Stomach (tissue), 19 donors: ENCODE measurements at places on chromosomes 4 and X.

- DNase-seq = no peak
These were observed 95.2 kb upstream of the DKK2 start for GRCh38 chr4:107131295-107131694.

DNA sequence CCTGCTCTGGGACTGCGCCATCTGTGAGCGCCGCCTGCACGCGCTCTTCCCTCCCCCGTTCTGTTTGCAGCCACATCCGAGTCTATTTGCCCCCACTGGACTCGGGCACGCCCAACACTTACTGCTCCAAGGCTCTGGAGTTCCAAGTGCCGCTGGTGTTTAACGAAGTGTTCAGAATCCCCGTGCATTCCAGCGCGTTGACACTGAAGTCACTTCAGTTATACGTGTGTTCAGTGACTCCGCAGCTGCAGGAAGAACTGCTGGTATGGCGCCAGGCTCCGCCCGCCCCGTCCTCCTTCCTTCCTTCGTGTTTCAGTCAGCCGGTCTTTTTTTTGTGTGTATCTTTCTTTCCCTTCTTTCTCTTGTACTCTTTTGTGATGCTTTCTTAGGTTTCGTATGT lies 30.7 kb upstream of the CLCN4 start:
- no peak for DNase-seq

DNA sequence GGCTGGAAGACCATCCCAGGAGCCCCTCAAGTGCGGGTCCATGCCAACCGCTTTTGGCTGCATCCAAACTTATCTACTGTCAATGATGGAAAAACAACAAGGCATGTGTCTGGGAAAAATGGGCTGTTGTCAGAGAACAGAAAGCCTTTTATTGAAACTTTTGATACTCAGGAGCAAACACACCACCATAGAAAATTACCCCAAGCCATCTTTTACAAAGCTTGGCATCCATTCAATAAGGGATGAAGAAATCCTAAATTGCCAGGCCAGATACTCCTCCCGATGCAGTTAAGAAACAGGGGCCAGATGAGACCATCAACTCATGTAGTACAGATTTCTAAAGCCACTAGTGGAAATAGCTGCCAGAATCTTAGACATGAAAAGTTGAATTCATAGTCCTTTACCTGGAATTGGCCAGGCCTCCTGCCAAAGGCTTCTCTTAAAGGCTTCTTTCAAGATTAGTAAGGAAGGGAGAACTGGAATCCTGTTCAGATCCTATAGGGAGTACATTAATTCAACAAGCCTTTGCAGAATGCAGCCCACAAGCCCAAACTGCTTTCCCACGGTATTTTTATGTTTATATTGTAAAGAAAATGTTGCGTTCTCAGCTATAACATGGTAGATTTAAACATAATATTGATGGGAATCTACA lies 145.4 kb upstream of the MAP3K15 start:
- DNase-seq = no peak

DNA sequence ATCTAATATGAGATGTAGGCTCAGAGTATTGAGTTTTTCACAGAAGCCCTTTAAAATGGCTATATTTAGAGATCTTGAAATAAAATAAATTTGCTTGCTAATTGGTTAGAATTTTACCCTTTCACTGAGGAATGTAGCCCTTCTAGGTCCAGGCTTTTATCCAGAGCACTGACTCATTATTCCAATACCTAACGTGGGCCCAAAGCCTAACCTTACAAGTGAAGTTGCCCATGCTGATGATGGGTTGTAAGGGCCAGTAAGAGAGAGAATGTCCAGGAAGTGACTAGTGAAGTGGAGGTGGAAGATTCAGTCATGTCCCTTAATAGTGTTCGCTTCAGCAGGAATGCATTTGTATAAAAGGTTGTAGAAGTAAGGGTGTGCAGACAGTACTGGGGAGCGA lies 155.9 kb downstream of the STIM2 start:
- no peak for DNase-seq

DNA sequence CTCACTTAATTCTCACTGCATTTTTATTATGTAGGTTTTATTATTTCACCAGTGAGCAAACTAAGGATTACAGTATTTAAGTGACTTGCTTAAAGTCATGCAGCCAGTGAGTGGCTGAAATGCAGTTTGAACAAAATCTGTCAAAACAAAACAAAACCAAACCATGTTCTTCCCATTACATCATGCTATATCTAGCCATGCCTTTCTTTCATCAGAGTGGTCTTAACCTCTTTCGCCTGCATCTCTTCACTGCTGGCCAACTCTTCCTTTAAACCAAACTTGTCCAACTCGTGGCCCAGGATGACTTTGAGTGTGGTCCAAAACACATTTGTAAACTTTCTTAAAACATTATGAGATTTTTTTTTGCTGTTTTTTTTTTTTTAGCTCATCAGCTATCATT lies 223.2 kb downstream of the PCDH7 start:
- DNase-seq = peak; percentile 13

GRCh38 chr4:8278009-8278395 lies 8.4 kb downstream of the HTRA3 start:
- peak; percentile 43 for DNase-seq

DNA sequence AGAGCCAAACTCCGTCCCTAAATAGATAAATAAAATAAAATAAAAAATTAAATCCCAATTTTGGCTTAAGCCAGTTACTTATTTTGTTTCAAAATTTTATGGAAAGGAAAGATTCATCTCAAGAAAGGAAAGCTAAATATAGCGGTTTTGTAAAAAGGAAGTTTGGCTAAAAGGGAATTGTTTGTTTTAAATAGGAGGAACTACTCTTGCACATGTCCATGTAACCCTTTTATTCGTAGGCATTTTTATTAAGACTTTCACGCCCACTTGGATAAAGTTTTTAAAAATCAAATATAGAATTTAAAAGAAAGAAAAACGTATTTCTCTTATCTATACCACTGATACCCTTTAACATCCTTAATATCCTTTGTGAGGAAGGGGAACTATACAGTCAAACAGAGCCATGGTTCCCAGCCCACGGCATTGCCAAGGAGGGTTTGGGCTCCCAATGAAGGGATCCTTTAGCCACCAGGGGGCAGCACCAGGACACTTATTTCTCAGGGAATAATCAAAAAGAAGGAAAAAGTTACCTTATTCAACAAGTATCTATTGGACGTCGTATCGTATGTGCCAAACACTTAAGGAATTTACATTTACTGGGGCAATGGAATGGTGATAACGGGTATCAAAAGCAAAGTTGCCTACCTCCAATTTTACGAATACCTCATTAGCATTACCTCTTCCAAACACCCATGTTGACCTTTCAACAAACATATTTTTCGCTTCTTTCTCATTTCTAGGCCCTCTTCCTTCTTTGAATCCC lies 27.7 kb downstream of the CDKN2AIP start:
- peak; percentile 90 for DNase-seq

DNA sequence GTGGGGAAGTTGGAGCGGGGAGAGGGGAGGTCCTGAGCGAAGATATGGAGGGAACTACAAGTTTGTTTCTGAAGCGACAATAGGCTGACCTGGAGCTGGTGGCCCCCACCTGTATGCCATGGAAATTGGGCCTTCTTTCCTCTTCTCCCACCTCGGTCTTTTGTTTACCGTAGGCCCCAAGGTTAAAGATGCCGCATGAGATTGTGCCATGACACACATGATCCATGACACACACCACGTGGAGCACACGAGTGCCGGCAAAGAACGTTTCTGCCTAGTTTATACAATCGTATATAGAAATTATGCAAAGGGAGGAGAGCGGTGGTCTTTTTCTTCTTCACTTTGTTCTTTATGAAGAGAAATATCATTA lies 408 bp downstream of the TMEM33 start:
- DNase-seq = no peak

GRCh38 chr4:164313853-164314252 lies 440.1 kb upstream of the SMIM31 start:
- no peak for DNase-seq

DNA sequence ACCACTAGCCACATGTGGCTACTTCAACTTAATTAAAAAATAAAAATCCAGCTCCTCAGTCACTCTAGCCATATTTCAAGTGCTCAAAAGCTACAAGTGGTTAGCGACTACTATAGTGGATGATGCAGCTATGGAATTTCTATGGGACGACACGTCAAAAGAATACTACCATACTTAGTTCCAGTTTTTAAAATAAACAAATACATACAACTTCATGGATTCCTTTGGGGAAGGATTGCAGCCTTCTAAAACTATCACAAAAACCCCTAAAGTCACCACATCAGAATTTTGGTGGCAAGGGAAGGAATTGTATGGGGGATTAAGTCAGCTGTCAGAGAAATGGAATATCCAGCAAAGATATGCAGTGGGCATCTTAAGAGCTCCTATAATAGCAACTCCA lies 6.5 kb downstream of the ZNF280C start:
- DNase-seq = no peak

GRCh38 chr4:153822316-153822715 lies 33.4 kb upstream of the SFRP2 start:
- no peak for DNase-seq

DNA sequence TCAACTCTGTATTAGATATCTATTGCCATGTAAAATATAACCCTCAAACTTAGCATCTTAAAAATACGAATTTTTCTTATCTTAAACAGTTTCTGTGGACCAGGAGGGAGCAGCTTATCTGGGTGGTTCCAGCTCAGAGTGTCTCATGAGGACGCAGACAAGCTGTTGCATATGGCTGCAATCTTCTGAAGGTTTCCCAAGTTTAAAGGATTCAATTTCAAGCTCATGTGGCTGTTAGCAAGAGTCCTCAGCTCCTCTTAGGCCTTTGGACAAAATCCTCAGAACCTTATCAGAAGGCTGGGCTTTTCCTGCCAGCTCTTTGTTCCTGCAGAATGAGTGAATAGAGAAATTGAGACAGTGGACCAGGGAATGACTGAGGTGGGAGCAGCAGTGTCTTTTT lies 2.8 kb upstream of the CTSO start:
- no peak for DNase-seq

DNA sequence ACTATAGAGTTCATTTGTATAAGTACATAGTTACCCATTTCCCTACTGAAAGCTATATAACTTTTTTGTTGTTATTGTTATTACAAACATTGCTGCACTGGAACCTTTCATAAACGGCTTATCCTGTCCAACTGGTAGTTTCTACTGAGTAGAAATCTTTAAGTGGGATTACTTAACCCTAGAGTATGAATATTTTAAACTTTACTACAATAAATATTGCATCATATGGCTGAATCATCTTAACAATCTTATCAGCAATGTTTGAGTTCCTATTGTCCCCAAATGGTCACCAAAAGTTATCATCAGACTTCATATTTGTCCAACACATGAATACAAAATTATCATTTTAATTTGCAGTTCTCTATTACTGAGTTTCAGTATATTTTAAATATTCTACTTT lies 40.5 kb downstream of the LCORL start:
- DNase-seq = no peak

- no peak for DNase-seq
These were observed 16.3 kb downstream of the MAN2B2 start for GRCh38 chr4:6591313-6591712.

GRCh38 chr4:139806929-139807328 lies 141.3 kb downstream of the MGST2 start:
- DNase-seq = no peak

DNA sequence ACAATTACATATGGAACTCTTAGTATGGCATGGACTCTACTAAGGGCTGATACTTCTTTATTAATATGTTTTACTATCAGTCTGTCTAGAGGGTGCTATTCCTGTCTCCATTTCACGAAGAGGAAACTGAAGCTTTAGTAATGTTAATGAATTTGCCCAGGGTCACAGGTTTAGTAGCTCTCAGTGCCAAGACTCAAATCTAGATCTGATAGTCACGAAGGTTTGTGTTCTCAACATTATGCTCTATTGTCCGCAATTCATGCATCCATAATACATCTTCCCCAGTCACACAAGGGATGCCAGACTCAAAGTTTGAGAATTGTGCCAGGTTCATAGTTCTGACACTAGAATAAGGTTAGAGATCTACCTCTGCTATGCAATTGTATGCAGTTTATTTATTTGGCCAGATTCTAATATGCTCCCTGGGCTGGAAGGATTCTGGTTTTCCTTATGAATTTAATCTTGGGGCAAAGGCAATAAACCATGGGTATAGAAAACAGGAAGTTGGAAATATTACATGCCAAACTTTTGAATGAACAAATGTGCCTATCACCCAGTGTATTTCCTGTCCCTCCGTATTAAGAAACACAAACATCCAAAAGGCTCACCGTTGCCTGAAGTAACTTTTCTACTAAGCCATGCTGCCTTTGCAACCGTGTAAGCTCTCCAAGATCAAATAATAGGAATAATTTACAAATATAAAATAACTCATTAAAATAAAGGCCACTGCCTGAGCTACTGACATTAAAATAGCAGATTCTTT lies 478.5 kb downstream of the INPP4B start:
- DNase-seq = no peak

GRCh38 chrX:29948653-29949052 lies 266.7 kb upstream of the MAGEB2 start:
- no peak for DNase-seq

GRCh38 chr4:105748222-105748621 lies 39.6 kb downstream of the GSTCD start:
- DNase-seq = no peak

DNA sequence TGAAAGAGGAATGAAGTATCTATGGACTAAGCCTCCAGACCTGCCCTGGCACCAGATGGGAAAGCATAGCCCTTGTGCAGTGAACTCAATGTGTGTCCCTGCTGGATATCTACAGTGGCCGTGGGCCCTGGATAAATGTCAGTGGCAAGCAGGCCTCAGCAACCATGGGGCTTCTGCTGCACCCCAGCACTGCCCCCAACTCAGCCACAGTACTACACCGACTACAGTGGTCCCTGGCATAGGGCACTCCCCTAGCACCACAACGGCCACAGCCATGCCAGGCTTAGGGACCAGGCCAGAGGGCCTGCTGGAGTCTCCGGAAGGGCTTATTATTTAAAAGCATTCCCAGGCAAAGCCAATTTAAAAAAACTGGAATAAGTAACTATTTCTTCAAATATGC lies 459.1 kb downstream of the SH2D1A start:
- no peak for DNase-seq

- peak; percentile 36 for DNase-seq
These were observed 5.0 kb downstream of the PLP2 start for GRCh38 chrX:49176421-49177326.

- no peak for DNase-seq
These were observed 16.6 kb downstream of the BMP15 start for GRCh38 chrX:50927127-50927526.
